ENCODE measurements at places on chromosomes 2 and 18. TPM values are rescaled to one million over a fixed set of nuclear protein-coding genes. Genes with fewer than 3 reads are reported as not detected.

DNA sequence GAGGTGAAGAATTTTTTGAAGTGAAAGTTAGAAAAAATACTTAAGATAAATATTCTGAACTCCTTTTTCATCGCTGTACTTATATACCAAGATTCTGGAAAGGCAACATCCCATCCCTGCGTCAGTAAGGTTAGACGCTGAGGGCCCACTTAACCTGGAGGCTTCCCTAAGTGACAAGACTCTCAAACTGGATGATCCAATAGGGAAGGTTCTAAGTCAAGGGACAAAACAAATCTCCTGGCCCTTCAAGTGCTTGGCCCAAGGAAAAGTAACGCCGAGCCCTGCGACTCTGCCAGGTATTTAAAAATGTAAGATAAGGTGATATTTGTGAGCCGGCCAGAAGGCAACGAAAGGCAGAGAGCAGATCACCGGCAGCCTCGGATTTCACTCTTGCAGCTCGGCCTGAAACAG lies 1.3 kb downstream of the STK39 start:
- no peak for DNase-seq

- no peak for DNase-seq
Observed at GRCh38 chr2:191748528-191749180, 70.7 kb downstream of the NABP1 start.

The CBLN2 gene
- total RNA-seq = not detected

The RNF25 gene
- 24.5 TPM for total RNA-seq

- no peak for DNase-seq
Observed at GRCh38 chr18:28875059-28875458, 698.1 kb upstream of the CDH2 start.

GRCh38 chr18:9661564-9661963 lies 46.5 kb upstream of the RAB31 start:
- DNase-seq = no peak

The CHRNA1 gene
- total RNA-seq = not detected

GRCh38 chr18:13390196-13390595 lies 171.6 kb downstream of the LDLRAD4 start:
- DNase-seq = no peak

DNA sequence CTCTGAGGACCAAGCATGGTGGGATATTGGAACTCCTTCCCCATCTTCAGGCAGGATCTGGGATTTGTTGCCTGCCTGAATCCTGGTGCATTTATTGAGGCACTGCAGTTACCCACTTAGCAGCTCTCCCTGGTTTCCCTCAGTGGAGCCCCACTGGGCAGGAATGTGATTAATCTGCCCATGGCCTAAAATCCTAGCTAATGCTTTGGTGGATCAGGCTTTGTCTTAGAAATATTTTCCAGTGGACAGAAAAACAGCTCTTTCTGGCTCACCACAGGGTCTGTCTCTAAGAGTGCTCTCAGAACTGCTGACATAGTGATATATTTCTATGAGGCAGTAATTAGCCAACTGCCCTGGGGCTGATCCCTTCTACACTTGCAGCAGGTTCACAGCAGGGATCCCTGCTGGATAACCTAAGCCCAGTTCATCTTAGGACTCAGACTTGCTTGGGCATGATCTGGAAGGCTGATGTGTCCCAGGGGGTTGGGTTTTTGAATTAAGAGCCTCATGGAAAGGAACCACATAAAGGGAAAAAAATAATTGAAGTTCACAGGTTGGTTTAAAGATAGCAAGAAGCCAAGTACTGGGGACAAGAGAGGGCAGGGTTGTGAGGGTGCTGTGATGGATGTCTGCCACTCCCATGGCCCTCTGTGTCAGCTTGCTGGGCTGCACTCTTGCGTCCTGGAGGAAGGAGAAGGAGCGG lies 44.3 kb upstream of the ZDBF2 start:
- DNase-seq = no peak

GRCh38 chr2:170310876-170311502 lies 133.0 kb downstream of the MYO3B start:
- no peak for DNase-seq

GRCh38 chr18:75407468-75408437 lies 19.8 kb downstream of the SMIM21 start:
- DNase-seq = no peak

The ZNF532 gene
- 14.5 TPM for total RNA-seq

Data from activated T-cell treated with anti-CD3 and anti-CD28 coated beads, Interleukin-2, amount 50 U/mL, for 72 hours (primary cell).